ENCODE measurements at places on chromosomes 3 and 15. TPM values are rescaled to one million over a fixed set of nuclear protein-coding genes. Genes with fewer than 3 reads are reported as not detected.

The FBXL2 gene
- 18.2 TPM for total RNA-seq

The HTR3E gene
- total RNA-seq = not detected

The DUOXA1 gene
- total RNA-seq = 0.99 TPM

The SLC28A2 gene
- 4.4 TPM for total RNA-seq

The SH2D7 gene
- total RNA-seq = not detected

DNA sequence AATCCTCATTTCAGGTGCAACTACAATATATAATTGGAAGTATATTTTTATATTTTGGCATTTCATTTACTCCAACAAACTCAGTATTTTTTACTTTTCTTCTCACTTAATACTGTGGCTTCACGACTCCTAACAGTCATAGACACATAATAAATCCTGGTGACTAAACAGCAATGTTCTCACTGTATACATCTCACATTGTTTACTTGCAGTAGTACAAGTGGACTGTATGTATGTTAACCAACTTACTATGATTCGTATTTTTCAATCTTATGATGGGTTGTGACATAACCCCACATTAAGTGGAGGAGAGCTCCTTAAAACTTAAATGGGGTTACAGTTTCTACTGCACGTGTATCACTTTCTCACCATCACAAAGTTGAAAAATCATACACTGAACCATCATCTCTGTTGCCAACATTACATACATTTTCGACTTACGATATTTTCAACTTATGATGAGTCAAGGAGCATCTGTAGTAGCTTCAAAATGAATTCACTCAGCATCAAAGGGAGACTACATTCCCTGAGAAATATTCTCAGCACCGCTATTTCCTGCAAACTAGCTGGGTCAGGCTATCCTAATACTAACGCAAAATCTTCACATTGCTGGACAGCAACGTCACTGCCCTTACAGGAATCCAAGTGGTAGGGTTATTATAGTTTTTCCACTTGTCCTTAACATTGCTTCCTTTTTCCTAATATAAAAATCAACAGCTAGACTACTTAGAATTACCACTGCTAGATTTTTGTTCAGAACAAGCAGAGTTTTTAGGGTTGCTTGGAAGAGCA, 7.3 kb downstream of the ADAM10 start:
- DNase-seq = no peak

GRCh38 chr3:156010829-156011228, 109.5 kb upstream of the KCNAB1 start:
- DNase-seq = peak; percentile 74

- no peak for DNase-seq
Observed at GRCh38 chr3:151400341-151400740, 15.8 kb upstream of the P2RY12 start.

GRCh38 chr3:34919025-34919424, 720.3 kb upstream of the ARPP21 start:
- DNase-seq = no peak

- no peak for DNase-seq
Observed at GRCh38 chr15:83102346-83102745, 5.1 kb upstream of the TM6SF1 start.
